Stimulated activated CD4-positive, alpha-beta T cell treated with anti-CD3 and anti-CD28 coated beads, Interleukin-1b, Interleukin-23, amount 100 ng/mL, for 48 hours (primary cell): ENCODE measurements at places on chromosomes 2 and 18.

- no peak for DNase-seq
Observed at GRCh38 chr18:55353391-55353790, 234.6 kb downstream of the TCF4 start.

DNA sequence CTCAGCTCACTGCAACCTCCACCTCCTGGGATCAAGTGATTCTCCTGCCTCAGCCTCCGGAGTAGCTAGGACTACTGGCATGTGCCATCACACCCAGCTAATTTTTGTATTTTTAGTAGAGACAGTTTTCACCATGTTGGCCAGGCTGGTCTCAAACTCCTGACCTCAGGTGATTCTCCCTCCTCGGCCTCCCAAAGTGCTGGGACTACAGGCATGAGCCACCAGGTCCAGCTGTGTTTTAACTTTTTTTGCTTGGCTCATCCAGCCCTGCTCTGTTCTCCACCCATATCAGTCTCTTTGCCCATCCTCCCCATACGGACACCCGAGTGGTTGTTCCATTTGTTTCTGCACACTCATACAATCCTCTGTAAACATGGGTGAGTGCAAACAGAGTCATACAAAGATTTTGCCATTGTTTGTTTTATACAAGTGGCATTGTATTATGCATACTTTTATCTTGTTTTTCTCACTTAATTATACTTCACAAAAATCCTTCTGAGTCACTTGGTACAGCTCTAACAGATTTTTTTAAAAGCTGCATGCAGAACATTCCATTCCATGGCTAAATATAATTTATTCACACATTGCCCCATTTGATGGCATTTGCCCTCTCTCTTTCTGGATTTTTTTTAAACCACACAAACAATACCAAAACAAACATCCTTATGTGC is 5.3 kb downstream of the APOB start:
- DNase-seq, result no peak

- no peak for DNase-seq
Observed at GRCh38 chr18:41842886-41843285, 112.1 kb upstream of the PIK3C3 start.

DNA sequence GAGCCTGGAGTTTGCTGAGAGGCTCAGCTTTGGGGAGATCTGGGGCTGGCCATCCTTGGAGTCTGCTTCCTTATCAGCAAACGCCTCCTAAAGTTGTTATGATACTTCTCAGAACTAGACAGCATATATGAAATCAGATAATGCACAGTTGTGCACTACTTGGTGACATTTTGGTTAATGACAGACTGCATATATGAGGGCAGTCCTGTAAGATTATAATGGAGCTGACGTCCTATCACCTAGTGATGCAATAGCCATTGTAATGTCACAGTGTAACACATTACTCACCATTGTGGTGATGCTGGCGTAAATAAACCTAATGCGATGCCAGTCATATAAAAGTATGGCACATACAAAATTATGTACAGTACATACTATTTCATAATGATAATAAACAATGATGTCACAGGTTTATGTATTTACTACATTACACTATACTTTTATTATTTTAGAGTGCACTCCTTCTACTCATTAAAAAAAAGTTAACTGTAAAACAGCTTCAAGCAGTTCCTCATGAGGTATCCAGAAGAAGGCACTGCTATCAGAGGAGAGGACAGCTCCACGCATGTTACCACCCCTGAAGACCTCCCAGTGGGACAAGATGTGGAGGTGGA is 298.1 kb upstream of the REV1 start:
- no peak for DNase-seq

- peak; percentile 81 for DNase-seq
Observed at GRCh38 chr2:28452534-28453081, 43.3 kb upstream of the PLB1 start.

DNA sequence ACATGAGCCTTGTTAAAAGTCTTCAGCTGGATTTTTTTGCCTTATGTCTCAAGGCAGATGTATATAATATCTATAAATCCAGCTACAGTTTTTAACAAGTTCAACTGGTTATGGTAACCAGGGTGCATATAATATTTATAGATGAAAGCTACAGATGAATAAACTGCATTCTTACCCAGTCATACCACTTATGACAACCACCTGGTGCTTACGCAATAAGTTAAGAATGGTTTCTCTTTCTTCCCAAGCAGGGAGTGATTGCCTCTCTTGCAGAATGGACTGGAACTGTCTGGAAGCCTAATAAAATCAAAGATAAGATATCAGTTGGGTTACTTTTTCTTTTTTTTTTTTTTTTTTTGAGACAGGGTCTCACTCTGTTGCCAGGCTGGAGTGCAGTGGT is 19.6 kb downstream of the DHX57 start:
- DNase-seq, result no peak

GRCh38 chr2:241835611-241836010 is 23.1 kb downstream of the PDCD1 start:
- no peak for DNase-seq

GRCh38 chr2:128467321-128467969 is 148.8 kb upstream of the HS6ST1 start:
- no peak for DNase-seq

- no peak for DNase-seq
Observed at GRCh38 chr2:86243950-86244733, 44.9 kb downstream of the MRPL35 start.

GRCh38 chr2:61460163-61460562 is 10.7 kb downstream of the USP34 start:
- DNase-seq, result no peak

- no peak for DNase-seq
Observed at GRCh38 chr2:63500398-63500797, 87.9 kb downstream of the WDPCP start.

GRCh38 chr2:218020281-218020680 is 17.5 kb upstream of the TNS1 start:
- no peak for DNase-seq

GRCh38 chr18:21703241-21703820 is 1.2 kb downstream of the ABHD3 start:
- peak; percentile 25 for DNase-seq

GRCh38 chr2:11343368-11343649 is 1.1 kb downstream of the ROCK2 start:
- no peak for DNase-seq

GRCh38 chr18:63832470-63832869 is 55.0 kb upstream of the SERPINB2 start:
- no peak for DNase-seq

DNA sequence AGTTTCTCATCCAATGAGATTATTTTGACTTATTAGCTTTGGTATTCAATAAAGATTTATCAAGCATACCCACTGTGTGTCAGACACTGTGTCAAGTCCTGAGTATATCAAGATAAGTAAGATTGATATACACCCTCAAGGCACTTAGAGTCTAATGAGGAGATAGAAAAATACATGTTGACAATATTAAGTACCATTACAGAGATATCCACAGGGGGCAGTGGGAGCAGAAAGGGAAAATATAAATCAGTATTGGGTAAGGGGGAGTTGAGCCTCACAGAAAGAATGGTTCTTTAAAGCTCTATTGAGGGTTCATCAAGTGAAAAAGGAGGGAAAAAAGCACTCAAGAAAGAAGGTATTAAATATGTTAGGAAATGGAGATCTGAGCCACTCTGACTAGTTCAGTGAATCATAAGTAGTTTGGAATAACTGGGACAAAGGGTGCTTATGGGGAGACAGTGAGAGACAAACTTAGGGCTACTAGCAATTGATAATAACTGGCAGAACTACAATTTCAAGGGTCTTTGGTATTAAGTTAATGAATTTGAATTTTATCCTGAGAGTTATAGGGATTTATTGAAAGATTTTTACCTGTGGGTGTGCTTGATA is 45.5 kb upstream of the SLC8A1 start:
- no peak for DNase-seq

- DNase-seq, result no peak
Observed at GRCh38 chr2:240522406-240522805, 35.4 kb downstream of the ANKMY1 start.

GRCh38 chr2:119527999-119528398 is 3.7 kb upstream of the SCTR start:
- no peak for DNase-seq

- no peak for DNase-seq
Observed at GRCh38 chr2:142041105-142041504, 89.7 kb downstream of the LRP1B start.

GRCh38 chr2:231781798-231782726 is 980 bp upstream of the PDE6D start:
- no peak for DNase-seq

DNA sequence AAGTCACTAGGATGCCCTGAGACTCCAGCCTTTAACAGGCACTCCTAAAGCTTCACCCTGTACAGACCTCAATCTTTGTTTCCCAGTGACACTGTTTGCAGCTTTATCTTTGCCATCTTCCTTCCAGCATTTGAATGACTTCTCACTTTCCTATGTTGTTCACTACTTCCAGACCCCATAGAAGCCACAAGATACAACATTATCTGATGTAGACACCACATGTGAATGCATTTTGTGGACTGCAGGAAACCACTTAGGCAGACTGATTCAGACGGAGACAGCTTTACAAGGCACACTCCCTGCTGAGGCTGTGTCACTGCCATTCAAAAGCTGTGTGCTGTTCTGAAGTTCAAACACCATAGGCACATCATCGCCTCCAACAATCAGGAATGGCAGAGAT is 67.3 kb upstream of the SPATS2L start:
- peak; percentile 3 for DNase-seq

- DNase-seq, result no peak
Observed at GRCh38 chr2:102358496-102358895, 2.9 kb downstream of the IL18R1 start.

DNA sequence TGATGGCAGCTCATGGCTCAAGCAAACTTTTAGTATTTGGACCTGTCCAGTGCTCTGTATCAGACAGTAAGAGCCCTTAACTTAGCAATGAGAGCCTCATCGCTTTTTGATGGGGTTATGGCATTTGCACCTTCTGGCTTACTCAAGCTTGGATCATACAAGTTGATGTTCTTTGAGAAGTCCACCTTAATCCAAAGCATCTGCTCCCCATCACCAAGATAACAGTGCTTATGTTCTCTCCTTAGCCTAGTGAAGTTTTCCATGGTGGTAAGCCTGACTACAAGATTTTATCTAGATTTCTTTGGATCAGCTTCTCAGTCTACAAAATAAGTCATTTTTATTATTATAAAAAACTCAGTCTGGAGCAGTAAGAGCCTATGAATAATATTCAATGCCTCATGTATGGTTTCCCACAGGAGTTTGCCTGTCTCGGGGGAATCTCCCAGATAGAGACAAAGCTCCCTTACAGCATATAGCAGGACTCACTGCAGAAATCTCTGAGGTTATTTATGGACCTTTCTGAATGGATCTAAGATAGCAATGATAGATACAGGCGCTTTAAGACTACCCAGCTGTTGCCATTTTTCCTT is 472.2 kb upstream of the LINC00305 start:
- DNase-seq, result no peak

DNA sequence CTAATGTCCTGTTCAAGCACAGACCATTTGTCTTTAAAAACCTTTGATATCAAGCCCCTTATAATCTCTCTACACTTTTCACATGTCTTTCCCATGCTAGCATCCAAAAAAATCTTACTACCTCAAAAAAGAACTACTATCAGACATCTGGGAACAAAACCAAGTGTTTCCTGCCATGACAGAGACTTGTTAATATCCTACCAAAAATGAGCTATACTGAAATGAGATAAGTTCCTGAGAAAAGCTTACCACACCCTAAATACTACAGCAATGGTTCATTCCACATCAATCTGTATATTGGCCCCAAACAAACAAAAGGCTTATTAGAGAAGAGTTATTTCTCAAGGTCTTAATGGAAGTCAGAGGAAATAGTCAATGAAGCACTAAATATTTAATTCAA is 230.1 kb downstream of the DYM start:
- no peak for DNase-seq

DNA sequence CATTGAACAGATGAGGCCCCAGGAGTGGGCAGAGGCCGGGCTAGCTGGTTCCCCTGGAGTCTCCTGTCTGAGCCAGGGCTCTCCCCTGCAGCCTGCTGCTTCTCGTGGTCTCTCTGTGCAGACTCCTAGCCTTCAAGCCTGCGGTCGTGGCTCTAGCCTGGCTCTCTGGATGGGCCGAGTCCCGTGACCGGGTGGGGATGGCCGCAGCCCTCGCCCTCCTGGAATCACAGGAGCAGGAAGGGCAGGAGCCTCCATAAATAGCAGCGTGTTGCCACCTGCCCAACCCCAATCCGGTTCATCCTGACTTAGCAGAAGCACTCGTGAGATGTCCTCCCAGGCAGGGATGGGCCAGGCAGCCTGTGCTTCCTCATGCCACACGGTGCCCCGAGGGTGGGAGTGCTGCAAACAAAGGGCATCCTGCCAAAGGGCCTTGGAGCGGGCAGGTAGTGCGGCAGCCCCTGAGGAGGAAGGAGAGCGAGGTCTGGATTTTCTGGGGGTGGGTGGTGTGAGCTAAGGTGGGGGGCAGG is 43.9 kb downstream of the FOSL2 start:
- no peak for DNase-seq
